ENCODE measurements at places on chromosomes 16 and 17.

DNA sequence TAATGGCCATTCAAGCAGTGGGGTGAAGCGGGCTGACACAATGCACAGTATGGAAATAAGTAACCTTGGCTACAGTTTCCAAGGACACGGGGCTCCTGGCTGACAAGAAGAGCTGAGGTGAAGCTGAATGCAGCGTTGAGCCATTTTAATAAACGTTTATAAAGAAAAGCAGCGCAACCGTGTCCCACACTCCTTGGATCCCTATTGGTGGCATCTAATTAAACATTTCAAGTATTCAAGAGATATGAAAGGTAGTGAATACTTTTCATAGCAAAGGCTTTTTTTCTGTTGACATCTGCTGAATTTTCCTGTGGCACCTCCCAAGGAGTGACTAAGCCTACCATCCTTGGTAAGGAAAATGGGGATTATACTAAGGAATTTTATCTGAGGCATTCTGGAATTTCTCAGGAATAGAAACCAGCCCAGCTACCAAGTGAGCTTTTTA, 26.5 kb downstream of the DUSP14 start:
- no peak for DNase-seq

- no peak for DNase-seq
Measured at GRCh38 chr16:68760671-68761275, 23.7 kb downstream of the CDH1 start.

GRCh38 chr17:69609473-69610305, 195.2 kb downstream of the MAP2K6 start:
- no peak for DNase-seq

- DNase-seq: no peak
Measured at GRCh38 chr16:72936408-72936807, 111.5 kb downstream of the ZFHX3 start.

DNA sequence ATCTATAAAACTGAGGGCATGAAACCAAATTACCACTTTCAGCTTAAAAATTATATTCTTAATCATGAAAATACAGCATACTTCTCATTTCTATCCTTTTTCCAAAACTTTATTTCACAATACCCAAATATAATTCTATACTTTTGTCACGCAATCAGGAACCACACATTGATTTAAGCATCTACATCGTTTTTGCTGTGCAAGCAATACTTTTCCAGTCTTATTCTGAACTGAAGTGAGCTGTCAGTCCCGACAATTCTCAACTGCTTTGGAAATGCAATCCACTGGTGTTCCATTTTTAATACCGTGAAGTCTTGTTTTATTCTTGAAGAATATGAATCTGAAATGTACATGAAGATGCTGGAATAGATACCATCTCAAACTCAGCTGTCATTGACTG, 60.1 kb upstream of the NOL11 start:
- no peak for DNase-seq

DNA sequence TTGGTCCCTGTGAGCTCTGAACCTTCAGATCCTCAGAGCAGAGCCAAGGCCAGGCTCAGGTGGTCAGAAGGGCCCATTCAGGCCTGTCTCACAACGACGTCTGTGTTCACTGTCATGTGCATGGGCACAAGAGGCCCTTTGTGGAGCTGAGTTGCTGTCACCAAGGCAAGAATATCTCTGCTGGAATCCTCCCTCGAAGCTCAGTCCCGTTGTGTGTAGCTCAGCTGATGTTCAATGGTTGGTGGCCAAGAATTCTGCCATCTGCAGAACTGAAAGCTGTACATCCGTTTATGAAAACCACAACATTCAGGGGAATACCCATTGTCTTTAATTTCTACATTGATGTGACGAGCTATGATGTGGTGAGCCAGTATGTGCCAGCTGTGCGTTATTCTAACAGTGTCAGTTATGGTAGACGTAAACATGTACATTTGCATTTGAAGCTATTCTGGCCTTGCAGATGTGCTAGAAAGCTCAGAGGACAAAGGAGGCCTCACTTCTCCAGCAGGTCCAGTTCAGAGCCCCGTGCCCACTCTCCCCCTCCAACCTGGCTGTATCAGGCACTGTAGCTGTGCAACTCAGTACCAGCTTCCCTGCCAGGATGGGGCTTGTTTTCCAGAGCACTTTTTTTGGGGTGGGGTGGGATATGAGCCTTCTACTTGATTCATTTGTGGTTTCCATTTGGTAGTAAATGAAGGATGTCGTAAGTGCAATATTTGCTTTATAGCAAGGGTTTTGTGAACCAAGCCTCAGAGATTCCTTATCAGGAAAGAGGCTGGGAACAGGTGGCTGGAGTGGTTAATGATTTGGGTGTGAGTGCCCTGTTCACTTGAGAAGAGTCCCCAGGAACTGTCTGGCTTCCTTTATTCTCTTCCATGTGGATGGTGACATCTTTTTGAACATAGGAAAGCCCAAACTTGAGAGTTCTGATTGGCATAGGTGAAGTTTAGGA, 56.1 kb downstream of the B9D1 start:
- DNase-seq: no peak

GRCh38 chr17:70483624-70484023, 314.3 kb downstream of the KCNJ2 start:
- DNase-seq: no peak

DNA sequence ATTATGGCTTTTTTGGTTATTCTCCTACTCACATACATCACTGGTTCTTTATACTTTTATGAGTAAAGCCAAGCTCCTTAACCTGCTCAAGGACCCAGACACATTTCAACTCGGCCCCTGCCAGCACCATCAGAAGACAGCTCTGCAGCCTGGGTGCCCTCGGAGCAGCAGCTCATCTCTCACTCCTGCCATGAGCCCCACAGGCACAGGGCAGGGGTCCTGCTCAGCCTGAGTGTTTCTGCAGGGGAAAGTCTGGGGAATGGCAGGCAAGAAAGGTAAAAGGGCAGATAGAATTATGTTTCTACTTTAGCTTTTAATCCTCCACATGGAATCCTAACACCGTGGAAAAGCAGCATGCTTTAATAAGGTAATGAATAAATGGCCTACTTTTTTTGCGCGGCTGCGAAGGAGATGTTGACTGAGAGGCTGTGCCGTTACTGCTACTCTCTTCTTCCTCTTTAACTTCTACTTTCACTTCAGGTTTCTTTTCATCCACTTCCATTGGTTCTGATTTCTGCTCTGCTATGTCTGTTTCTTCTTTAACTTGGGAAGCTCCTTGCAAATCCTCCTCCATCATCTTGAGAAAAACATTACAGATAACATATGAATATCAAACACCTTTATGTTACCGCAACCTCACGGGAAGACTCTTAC, 50.1 kb upstream of the TRAP1 start:
- no peak for DNase-seq

DNA sequence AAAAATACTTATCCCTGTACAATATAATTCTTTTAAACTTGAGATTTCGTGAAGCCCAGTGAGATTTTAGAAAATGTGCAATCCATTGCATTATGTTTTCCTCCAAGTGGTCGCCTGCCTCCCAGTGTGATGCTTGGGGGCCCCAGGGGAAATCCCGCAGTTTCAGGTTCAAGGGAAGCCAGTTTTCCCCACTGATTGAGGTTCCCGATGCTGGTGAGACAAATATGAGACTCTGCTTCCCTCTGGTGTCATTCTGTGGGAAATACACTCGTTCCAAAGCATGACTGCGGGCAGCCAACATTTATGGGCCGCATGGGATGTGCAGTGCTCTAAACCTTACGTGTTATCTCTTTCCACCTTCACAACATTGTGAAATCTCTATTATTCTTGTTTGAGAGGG, 200.8 kb downstream of the PRKCB start:
- peak; percentile 60 for DNase-seq

GRCh38 chr17:63356337-63356757, 89.8 kb downstream of the CYB561 start:
- DNase-seq: no peak

DNA sequence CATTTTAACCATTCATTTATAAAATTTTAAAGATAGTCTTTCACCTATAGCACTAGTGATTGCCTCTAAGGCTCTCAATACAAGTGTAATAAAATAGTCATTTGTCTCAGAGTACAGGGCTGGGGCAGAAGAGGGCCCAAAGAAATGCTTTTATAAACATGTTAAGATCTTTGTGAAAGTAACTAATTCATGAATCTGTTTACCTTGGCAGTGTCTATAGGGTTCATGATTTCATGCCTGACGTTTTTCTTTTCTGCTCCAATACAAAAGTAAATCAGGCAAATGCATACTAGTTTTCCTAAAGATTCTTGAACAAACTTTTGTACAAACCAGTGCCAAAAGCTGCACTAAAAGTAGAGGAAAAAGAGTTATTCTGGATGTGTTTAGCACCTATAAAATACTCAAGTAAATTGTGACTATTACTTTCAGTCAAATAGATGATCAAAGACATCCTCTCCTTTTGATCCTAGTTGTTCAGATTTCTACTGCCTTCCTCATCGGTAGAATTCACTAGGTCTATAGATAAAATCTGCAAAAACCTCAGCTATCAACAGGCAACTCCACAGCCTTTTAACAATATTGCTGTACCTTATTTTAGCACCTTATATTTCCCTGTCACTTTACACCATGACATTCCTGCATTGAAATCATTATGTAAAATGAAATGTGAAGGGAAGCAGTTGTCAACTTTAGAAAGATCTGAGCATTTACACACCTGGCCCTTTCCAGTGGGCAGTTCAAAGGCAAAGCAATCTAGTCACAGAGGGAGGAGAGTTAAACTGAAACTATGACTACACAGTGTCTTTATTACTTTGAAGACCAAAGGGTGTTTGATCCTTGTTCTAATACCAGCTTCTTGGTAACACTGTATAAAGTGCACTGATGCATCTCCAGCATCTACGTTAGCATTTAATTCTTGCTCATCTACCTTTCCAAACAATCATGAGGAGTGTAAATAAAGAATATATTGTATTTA, 100.0 kb upstream of the MED13 start:
- no peak for DNase-seq

DNA sequence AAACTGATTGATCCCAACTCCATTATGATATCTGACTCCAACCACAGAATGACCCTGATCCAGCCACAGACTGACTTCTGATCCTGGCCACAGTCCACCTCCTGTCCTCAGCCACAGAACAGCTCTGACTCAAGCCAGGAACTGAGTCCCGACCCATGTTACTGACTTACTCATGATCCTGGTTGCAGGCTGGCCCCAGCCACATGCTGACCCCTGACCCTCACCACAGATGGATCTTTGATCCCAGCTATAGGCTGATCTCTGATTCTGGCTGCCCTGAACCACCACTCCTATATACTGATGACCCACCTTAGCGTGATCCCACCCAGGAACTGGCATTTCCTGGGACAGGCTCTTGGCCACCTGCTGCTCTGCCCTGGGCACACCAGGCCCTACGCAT, 32.2 kb upstream of the IL21R start:
- no peak for DNase-seq

DNA sequence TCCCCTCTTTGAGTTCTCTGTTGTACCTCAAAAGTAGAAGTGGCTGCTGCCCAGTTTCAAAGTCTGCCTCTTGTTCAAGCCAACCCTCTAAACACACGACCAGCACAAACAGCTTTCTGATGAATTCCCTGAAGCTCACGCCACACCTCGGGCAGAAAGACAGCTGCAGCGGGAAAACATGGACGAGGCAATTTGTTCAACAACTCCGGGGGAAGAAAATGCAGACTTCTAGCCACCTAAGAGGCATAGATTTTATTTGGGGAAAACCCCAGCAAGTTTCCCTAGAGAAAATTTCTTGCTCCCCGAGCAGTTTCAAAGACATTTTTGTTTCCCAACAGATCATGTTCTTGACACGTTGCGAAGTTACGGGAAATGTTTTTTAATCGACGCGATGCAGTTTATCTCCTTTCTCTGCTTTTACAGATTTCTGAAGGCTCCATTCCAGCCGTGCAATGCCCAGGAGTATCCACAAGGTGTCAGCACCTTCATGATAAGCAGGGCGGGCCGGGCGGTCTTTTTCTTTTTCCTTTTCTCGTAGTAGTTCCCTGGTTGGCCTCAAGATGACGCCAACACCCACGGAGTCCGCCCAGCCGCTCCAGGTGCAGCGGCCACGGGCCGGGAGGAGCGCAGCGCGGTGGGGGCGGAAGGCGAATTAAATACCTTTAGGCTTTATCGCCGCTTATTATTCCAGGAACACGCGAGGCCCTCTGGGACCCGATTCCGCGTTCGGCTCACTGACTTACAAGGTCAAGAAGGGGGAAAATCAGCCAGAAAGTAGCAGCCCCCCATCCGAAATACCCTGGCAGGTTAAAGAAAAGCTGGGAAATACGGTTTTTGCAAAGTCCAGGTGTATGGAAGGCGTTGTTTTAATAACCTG, 2.9 kb upstream of the FOXC2 start:
- peak; percentile 93 for DNase-seq

DNA sequence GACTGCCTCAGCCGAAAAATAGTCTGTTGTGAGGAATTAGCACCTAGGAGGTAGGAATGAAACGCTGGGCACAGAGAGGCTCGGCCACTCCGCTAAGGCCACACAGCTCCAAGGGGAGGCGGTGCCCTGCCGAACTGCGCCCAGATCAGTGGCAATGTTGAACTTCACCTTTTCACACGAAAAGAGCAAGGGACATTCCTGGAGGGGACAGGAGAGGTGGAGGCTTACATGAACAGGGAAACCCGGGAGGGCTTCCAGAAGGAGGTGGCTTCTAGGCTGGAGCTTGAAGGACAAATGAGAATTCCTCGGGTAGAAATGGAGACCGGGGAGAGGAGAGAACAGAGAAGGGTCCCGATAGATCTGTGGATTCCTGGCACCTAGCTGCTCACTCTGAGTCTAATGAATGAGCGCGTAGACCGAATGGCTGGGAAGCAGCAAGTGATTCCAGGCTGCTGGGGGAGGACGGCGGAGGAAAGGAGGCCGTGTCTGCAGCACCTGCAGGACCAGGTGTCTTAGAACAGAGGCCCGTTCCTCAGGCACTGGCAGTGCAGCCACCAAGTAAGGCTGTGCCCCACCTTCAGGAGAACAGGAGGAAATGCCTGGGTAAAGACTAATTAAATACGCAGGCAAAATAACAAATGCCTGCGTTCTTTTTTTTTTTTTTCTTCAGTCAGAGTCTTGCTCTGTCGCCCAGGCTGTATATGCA, 722 bp upstream of the SLC38A10 start:
- no peak for DNase-seq

GRCh38 chr17:2710803-2711607, 559 bp downstream of the CLUH start:
- no peak for DNase-seq

GRCh38 chr17:17868641-17869522, 32.1 kb upstream of the SREBF1 start:
- DNase-seq: peak; percentile 71

- no peak for DNase-seq
Measured at GRCh38 chr17:82883419-82884031, 43.7 kb upstream of the ZNF750 start.

DNA sequence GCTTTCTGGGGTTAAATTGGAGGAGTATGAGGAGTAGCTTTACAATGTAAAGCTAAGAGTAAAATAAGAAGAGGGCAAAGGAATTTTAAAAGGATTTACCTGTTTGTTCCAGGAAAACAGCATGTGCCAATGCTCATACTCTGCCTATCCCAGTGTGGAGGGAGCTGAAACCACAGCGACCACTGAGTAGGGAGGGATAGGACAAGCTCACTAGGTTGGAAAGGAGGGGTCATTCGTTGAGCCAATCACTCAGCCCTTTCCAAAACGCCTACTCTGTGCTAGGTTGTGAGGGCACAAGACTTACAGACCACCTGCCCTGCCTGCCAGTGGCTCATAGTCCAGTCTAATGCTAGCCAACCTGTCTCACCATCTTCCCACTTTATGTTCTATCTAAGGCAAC, 1.1 kb upstream of the DNAJC7 start:
- DNase-seq: no peak

- DNase-seq: no peak
Measured at GRCh38 chr16:50015631-50016030, 9.4 kb upstream of the CNEP1R1 start.

- DNase-seq: no peak
Measured at GRCh38 chr17:67414130-67414529, 37.0 kb downstream of the PITPNC1 start.

GRCh38 chr17:1847191-1847590, 17.4 kb downstream of the RPA1 start:
- no peak for DNase-seq

Data from ecto neural progenitor cell (in vitro differentiated cells).